ENCODE measurements at places on chromosomes 3 and 15.

- no peak for DNase-seq
These were observed 1.9 kb downstream of the SLC28A1 start for GRCh38 chr15:84886211-84886983.

GRCh38 chr3:120349855-120350125 is 636 bp upstream of the LRRC58 start:
- DNase-seq: no peak

DNA sequence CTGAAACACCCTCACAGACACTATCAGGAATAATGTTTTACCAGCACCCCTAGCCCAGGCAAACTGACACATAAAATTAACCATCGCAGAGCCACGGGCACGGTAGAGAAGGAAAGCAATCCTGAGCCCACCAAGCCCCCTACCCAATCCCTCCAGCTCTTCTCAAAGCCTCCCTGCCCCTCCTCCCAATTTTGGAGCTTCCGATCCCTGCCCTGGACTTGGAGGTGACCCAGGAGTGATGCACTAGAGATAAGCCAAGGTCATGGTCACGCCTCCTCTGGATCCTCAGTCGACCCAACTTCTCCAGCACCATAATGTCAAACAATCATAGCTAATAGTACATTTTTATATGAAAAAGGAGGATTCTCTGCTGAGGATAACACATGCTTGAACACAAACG is 188.7 kb upstream of the NSMCE3 start:
- no peak for DNase-seq

DNA sequence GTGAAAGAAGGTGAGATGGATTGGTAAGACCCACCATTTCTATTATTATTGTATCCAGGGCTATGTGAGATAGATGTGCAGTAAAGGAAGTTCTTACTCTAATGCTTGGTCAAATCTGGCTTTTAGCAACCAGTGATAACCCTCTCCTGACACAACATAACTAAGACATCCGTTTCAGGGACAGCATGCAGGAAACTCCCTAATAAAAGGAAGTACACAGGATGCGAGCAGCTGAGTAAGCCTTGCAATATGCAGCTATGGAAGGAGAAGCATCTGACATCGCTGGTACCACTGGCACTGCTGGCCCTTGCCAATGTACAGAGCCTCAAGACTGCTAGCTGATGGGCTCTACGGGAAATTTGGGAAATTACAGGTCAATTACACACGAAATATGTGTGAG is 662.3 kb downstream of the NR2F2 start:
- DNase-seq: no peak

- no peak for DNase-seq
These were observed 336.5 kb downstream of the MAGI1 start for GRCh38 chr3:65702202-65702601.

- DNase-seq: no peak
These were observed 146.6 kb upstream of the MRPS22 start for GRCh38 chr3:139197251-139197650.

All from stimulated activated CD4-positive, alpha-beta T cell treated with anti-CD3 and anti-CD28 coated beads, Interleukin-15, amount 100 ng/mL, for 1 hour (primary cell).